Right atrium auricular region (tissue), 2 donors: ENCODE measurements at places on chromosomes 7 and 10. TPM values are rescaled to one million over a fixed set of nuclear protein-coding genes. Genes with fewer than 3 reads are reported as not detected.

TCF7L2 gene
- total RNA-seq = 11.3 TPM

SPOCK2 gene
- 19.8 TPM for total RNA-seq

GRCh38 chr7:50197549-50197948, 104.5 kb upstream of the ZPBP start:
- DNase-seq = no peak

GRCh38 chr7:135467207-135467711, 42.6 kb downstream of the CNOT4 start:
- DNase-seq = no peak

DNA sequence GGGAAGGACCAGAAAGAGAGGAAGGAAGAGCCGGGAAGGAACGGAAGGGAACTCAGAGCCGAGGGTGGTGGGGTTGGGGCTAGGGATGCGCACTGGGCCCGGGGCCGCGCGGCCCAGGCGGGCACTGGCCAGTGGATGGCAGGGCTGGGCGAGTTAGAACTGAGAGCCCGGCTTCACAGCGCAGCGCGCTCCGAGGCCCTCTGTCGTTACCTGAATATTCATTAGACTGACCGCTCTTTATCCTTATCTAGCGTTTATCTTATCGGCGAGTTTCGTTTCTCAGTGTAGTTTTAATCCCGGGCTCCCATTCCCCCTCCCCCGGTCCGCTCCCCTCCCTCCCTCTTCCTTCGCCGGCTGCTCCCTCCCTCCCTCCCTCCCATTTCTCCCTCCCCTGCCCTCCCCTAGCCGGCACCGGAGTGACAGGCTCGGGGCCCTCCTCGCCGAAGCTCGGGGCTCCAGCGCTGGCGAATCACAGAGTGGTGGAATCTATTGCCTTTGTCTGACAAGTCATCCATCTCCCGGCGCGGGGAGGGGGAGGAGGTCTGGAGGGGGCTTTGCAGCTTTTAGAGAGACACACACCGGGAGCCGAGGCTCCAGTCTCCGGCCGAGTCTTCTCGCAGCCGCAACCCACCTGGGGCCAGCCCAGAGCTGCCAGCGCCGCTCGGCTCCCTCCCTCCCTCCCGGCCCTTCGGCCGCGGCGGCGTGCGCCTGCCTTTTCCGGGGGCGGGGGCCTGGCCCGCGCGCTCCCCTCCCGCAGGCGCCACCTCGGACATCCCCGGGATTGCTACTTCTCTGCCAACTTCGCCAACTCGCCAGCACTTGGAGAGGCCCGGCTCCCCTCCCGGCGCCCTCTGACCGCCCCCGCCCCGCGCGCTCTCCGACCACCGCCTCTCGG, at the start of gene PAX2:
Gene PAX2, plus strand, starts transcription at position 596 of the 895 bp plus-strand sequence. CDS start 679 bp downstream, outside the sequence.
- no peak for DNase-seq

GRCh38 chr10:33416209-33416608, 81.7 kb upstream of the NRP1 start:
- no peak for DNase-seq

- DNase-seq = no peak
Measured at GRCh38 chr10:44908066-44908749, 2.9 kb upstream of the TMEM72 start.

DNA sequence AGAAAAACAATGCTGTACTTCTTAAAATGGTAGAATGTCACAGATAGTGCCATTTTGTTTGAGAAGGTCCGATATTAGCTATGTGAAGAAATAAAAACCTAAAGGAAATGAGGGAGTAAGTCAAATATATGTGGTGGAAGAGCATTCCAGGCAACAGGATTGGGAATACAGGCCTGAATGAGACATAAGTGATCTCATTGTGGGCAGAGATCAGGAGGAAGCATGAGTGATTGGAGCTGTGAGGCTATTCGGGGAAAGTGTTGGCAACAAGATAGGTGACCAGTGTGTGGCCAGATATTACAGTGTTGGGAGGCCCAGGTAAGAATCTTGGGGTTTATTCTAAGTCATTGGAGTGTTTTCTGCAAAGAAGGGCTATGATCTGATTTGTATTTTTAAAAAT, 41.3 kb upstream of the AGMO start:
- DNase-seq = no peak

DNA sequence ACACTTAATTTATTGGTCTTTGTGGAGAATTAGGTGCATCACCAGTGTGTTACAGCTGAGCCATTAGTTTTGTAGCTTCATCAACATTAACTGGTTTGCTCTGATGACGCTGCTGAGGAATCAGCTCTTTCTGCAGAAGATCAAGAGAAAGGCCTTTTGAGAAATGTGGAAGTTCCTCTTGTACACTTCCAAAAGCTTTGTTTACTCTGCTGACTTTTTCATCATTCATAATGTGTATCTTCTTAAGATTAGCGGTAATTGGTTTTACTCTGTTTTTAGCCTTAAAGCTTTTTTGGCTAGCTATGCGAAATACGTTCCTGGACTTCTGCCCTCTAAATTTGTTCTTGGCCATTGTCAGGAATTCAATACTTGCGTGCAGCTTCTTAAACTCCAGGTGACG, 8.2 kb upstream of the PHYH start:
- no peak for DNase-seq

- DNase-seq = no peak
Measured at GRCh38 chr10:103757531-103758293, 97.7 kb downstream of the SH3PXD2A start.

DNA sequence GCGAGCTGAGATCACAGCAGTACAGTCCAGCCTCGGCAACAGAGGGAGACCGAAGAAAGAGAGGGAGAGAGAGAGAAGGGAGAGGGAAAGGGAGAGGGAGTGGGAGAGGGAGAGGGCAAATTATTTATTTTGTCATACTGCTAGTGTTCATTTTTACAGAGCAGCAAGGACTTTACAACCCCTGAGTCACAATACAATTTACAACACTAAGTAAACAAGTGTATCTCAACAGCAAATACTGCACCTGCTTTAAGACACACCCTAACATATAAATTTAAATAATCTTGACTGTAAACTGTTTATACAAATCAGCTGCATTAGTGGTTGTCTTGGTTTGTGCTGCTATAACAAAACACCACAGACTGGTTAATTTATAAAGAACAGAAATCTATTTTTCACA, 27.2 kb downstream of the HTR5A start:
- no peak for DNase-seq

DNA sequence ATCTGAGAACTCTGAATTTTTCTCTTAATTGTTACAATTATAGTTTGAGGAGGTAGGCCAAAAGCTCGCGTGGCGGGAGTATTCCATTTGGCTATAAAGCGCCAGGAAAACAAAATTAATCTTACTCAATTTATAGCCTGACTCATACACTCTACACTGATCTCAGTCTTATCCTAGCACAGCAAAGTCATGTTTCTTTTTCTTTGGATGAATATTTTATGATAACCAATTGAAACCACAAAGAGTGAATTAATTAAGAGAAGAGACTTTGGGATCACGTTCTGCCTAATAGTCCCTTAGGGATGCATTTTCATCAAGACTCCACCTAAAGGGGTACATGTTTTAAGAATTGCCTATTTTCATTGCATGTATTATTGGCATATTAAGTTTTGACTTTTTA, 420.8 kb downstream of the HGF start:
- no peak for DNase-seq

DNA sequence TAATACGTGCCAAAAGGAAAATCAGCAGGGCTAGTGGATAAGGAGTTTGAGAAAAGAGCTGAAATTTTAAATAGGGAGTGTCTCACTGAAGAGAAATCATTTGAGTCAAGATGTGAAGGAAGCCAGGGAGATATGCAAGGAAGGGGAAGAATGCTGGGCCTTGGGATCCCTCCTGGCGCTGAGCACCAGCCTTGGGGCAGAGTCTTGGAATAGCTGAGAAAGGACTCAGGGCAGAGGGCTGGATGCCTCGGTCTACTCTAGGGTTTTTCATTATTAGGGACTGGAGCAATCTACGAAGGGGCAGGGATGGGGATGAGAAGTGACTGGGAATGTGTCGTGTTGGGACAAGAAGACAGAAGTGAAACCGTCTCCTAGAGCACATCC, 484 bp downstream of the ZWINT start:
- no peak for DNase-seq
